Stimulated activated CD4-positive, alpha-beta T cell treated with anti-CD3 and anti-CD28 coated beads, Interleukin-15, amount 100 ng/mL, for 48 hours (primary cell): ENCODE measurements at places on chromosomes 1 and 21.

DNA sequence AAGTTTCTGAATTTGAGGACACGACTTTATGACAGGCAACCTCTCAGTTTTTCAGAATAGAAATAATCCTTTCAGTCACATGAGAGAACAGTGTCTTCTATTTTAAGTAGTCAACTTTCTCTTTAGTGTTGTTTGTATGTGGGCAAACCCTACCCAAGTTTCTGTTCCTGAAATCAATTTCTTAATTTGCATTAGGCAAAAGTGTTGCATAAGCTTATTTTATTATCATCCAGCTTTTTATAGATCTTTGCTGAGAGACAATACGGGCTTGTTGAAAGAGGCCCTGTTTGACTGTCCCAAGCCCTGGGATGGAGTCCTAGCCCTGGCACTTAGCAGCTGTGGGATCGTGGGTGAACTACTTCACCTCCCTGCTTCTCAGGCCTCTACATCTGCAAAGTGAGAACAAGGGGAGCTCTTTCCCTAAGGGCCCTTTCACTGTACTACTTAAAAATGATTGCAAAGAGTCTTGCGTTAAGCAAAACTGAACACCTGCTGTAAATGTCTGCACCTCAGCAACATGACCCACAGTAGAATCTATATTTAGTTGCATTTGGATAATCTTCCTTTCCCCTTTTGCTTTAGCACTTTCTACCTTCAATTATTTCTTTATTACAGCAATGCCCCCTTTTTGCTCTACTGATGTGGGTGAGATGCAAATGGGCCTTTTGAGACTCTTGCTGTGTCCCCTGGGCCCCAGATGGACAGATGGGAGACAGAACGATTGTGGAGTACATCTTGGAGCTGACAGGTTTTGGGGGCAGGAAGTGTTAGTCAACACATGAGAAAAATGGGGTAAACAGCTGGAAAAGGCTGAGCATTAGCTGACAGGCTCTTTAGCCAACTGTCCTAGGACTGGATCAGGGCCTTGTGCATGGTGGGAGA is 41.0 kb upstream of the SCAF4 start:
- no peak for DNase-seq

DNA sequence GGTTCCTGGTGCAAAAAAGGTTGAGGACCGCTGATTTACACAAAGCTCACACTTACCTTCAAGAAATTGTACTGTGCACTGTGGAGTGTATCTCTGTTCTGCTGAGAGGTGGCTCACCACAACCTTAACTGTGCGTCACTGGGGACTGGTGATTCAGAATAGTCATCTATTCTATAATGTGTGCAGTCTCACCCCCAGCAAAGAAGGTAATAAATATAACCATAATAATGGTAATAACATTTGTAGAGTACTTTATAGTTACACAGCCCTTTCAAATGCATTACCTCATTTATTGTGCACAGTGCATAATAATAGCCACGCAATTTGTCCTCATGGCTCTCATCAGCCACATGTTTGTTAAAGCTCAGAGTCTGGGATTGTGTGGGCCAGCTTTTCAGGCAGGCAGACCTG is 59.4 kb upstream of the DUSP10 start:
- no peak for DNase-seq

- DNase-seq = no peak
Observed at GRCh38 chr1:45551684-45552083, 1.1 kb downstream of the AKR1A1 start.

- no peak for DNase-seq
Observed at GRCh38 chr1:179190861-179191260, 38.6 kb downstream of the ABL2 start.

DNA sequence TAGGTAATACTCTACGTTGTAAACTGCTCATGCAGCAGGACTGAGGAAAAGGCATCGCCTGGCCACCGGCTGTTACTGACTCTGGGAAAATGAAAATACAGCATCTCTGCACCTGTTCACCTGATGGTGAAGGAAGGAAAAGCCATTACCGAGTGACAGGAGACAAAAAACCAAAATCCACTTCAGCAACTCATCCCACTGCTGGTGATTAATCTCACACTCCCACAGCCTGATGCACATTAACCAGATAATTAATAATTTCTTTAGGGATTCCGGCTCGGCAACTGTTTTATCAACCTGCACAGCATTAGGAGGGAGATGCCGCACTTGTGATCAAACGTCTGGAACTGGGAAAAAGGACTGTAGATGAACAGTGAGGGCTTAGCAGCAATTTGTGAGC is 183.9 kb upstream of the ESRRG start:
- DNase-seq = no peak

DNA sequence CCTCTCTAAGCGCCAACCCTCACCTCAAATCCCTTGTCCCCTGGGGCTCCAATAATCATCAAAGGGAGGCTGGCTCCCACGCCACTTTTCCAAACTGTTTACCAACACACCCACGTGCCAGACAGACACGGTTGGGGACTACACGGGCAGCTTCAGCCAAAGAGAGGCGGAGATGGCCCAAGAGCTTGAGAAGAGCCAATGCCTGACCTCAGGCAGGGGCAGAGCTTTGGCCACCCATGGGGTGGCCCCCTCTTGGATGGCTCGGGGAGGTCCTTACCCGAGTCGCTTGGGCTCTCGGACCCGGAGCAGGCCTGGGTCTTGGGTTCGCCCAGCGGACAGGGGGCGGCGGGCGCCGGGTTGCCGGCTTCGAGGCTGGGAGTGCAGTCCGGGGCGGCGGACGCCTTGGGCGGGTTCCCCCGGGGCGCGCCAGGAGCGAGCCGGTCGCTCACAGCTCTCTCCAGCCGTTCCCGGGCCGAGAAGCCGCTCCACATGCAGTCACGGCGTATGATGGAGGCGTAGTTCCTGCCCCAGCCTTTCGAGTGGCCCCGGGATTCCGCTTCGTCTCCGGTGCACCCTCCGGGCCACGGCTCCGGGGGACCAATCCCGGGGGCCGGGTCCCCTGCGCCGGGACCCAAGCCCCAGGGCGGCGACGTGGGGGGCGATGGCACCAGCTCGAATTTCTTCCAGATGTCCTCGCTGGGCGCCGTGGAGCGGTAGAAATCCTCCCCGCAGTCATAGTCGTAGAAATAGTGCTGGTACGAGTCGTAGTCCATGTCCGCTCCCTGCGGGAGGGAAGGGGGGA is 854 bp downstream of the MYCL start:
- DNase-seq = no peak

- DNase-seq = no peak
Observed at GRCh38 chr1:29299446-29299845, 63.1 kb downstream of the PTPRU start.

DNA sequence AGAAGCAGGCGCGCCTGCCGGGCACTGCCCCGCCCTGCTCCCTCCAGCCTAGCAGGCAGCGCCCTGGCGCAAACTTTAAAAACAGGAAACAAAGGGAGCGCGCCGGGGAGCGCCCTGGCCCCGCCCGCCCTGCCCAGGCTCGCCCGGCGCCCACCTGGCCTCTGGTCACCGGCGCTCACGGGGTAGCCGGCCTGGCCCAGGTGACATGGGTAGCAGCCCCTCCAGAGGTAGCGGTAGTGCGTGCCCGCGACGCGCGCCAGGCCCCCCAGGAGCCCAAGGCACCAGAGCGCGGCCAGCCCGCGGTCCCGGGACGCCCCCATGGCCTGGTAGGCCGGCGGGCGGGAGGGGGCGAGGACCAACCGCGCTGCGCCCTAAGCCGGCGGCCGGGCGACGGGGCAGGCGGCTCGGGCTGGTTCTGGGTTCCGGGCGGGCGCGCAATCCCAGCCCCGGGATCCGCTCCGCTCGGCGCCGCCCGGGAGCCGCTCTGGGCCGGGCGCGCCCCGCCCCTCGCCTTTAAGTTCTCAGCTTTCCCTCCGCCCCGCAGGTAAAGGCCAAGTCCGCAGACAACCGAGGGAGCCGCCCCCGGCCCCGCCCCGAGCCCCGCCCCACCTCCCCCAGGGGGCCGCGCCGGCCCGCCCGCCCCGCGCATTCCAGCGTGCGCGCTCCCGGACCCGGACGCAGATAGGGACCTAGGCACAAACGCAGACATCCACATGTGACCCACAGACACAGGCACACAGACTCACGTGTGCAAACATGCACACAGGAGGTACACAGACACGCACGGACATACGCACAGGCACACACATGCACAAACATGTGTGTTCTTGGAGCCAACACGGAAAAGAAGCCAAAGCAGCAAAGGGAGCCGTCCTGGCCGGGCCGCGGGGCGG is 76.7 kb downstream of the ARHGEF16 start:
- peak; percentile 49 for DNase-seq

DNA sequence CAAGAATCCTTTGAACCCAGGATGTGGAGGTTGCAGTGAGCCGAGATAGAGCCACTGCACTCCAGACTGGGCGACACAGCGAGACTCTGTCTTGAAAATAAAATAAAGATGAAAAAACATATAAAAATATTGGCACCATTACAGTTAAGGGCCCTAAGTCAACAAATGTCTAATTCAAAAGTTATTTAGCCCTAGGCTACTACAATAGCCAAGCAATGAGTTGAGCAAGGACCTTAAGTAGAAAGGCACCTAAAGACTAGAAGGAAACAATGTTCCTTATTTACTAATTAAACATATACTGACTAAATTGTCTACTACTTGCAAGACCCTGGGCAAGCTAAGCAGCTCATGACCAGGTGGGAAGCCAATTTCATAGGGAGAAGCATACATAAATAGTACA is 4.1 kb downstream of the PIK3R3 start:
- DNase-seq = no peak
